ENCODE measurements at places on chromosomes 2 and 18. TPM values are rescaled to one million over a fixed set of nuclear protein-coding genes. Genes with fewer than 3 reads are reported as not detected.

Gene CRACDL
- total RNA-seq, result 14.8 TPM

GRCh38 chr2:242031481-242032019 is 162.0 kb downstream of the RTP5 start:
- no peak overlapping the region for H3K27ac ChIP-seq
- no peaks in the 10 kb centered on the region for H3K27me3 ChIP-seq
- H3K4me1 ChIP-seq, result peaks cover 8% of the 10 kb centered on the region
- no peak overlapping the region for H3K4me3 ChIP-seq

GRCh38 chr2:38259311-38259710 is 117.8 kb downstream of the ATL2 start:
- no peaks in the 10 kb centered on the region for H3K4me1 ChIP-seq
- DNase-seq, result no peak
- no peaks in the 10 kb centered on the region for H3K27me3 ChIP-seq
- no peaks in the 10 kb centered on the region for H3K36me3 ChIP-seq
- no peak overlapping the region for H3K4me3 ChIP-seq

DNA sequence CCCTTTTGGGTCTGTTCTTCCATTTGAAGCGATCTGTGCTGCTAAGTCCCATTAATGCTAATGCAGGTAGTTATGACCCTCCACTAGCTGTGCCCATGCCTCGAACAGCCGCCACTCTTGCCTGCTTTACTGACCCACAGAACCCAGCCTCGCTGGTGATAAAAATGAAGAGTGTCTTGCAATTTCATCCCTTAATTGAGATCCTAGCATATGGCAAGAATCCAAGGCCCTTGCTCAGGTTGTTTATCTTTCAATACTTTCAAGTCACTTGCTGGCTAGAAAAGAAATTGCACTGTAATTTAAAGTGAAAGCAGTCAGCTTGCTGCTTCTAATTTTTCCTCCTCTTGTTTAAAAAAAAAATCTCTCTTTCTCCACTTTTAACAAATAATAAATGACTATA is 73.6 kb downstream of the ZNF521 start:
- no peak overlapping the region for H3K4me3 ChIP-seq
- H3K4me1 ChIP-seq, result no peaks in the 10 kb centered on the region
- no peak for DNase-seq

DNA sequence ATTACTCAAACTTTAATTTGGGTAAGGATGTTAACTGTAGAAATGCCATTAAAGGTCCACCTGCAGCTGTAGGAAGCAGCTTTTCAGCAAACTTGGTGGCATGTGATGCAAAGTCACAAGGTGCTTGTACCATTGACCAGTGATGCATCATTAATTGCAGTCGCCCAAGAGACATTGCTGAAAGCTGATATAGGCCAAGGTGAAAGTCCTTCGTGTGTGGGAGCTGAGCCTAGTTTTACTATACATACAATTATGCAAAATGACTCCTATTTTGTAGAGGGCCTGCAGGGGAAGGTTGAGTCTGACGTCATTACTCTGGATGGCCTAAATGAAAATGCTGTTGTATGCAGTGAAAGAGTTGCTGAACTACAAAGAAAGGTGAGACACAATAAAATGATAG is 40.5 kb downstream of the ALMS1 start:
- no peak for DNase-seq
- H3K27ac ChIP-seq, result no peak overlapping the region
- H3K27me3 ChIP-seq, result no peaks in the 10 kb centered on the region
- no peaks in the 10 kb centered on the region for H3K36me3 ChIP-seq
- H3K4me1 ChIP-seq, result no peaks in the 10 kb centered on the region

DNA sequence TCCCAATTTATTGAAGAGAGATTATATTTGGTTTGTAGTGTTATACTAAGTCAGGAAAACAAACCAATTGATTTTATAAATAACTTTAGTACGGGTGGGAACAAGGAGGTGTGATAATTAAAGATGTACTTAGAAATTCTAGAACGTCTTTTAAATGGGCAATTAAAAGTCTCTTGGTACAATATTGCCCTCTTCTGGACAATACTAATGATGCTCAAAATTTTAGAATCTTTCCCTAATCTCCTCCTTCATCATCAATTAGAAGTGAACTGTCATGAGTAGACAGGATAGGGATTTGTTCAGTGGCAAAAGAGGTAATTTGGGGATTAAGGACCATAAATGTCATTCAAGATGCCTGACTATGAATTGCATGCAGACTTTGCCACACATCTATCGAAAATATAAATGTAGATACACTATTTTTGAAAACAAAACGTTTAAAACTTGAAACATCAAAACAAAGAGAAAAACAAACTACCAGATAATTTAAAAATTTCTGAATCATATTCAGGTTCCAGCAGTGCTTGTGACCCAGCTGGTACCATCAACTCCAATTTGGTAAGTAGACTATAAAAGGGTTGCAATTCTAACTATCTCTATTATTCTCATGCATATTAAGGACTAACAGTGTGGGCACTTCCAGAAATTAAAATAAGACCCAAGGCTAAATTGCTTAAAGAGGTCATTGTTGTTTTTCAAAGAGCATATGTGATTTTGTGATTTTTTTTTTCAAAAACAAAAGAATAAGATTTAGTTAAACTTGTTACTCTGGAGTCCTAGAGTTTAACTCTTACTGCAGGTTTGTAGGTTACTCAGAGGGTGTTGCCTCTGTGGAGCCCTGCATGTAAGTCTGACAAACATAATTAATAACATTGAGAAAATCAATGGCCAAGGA is 123.5 kb downstream of the LAMA3 start:
- no peaks in the 10 kb centered on the region for H3K36me3 ChIP-seq
- H3K4me1 ChIP-seq, result no peaks in the 10 kb centered on the region
- H3K27me3 ChIP-seq, result no peaks in the 10 kb centered on the region
- no peak overlapping the region for H3K27ac ChIP-seq

- DNase-seq, result no peak
- no peak overlapping the region for H3K27ac ChIP-seq
- H3K4me3 ChIP-seq, result no peak overlapping the region
- H3K4me1 ChIP-seq, result no peaks in the 10 kb centered on the region
Observed at GRCh38 chr18:34283506-34283905, 58.8 kb upstream of the NOL4 start.

Gene TNFRSF11A
- total RNA-seq, result 3.4 TPM

DNA sequence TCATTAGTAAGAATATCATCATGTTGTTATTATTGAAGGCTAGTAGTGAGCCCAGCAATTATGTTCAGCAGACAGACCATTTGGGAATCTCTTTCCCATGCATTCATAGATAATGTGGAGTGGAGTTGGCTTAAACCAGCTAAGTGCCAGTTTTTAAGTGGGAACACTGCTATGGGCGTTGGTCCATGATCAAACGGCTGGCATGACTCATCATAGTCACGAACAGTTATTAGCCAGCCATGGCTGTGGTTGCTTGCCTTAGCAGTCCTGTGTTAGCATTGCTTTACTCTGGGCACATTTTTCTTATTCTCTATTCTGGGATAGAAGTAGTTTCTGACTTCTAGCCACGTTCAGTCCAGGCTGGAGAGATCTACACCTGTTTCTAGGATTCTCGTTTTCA is 17.7 kb downstream of the EIF4E2 start:
- H3K4me1 ChIP-seq, result peaks cover 23% of the 10 kb centered on the region
- DNase-seq, result no peak
- peaks cover 24% of the 10 kb centered on the region for H3K36me3 ChIP-seq
- H3K27ac ChIP-seq, result no peak overlapping the region
- no peak overlapping the region for H3K4me3 ChIP-seq
